Left ventricle myocardium inferior (tissue), 1 donor: ENCODE measurements at places on chromosomes 7 and 10.

GRCh38 chr10:117410557-117410956 lies 35.3 kb upstream of the PDZD8 start:
- DNase-seq, result no peak

GRCh38 chr7:22417349-22417748 lies 60.4 kb upstream of the RAPGEF5 start:
- no peak for DNase-seq

DNA sequence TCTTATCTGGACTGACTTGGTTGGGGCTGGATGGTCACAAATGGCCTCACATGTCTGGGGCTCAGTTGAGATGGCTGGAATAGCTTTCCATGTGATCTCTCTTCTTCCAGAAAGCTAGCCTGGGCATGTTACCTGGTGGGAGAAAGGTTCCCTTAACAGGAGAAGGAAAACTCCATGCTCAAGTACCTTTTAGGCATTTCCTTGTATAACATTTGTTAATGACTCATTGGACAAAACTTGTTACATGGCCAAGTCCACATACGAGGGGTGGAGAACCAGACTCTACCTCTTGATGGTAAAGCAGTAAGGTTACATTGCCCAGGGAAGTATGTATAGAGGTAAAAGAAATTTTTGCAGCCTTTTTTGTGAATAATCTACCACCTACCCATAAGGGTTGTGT lies 826.4 kb downstream of the LRMDA start:
- no peak for DNase-seq

GRCh38 chr7:85102813-85103350 lies 84.0 kb downstream of the SEMA3D start:
- DNase-seq, result no peak

DNA sequence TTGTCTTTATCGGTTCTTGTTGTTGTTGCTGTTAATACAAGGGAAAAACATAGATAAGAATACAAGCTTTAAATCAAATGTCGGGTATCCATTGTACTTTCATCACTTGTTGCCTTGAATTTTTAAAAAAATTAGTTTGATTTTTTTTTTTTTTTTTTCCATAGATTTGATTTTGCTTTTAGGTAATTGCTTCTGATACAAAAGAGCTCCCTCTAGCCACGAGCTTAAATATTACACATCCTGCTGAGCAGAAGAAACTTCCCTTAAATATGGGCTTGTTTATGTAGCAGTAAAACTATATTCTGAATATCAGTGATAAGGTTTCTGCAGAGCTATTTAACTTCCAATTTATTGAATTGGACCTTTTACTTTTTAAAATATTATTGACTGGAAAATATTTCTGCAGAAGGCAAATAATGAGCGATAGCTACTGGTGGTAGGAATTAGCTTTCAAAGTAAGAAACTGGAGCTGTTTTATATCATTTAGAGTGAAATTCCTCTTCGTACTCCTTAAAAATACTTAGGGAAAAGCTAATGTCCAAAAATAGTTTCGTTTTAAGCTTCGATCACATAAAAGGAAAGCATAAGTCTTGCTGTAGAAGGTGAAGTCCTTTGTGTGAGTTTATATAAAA lies 216.9 kb downstream of the POLR1F start:
- no peak for DNase-seq

DNA sequence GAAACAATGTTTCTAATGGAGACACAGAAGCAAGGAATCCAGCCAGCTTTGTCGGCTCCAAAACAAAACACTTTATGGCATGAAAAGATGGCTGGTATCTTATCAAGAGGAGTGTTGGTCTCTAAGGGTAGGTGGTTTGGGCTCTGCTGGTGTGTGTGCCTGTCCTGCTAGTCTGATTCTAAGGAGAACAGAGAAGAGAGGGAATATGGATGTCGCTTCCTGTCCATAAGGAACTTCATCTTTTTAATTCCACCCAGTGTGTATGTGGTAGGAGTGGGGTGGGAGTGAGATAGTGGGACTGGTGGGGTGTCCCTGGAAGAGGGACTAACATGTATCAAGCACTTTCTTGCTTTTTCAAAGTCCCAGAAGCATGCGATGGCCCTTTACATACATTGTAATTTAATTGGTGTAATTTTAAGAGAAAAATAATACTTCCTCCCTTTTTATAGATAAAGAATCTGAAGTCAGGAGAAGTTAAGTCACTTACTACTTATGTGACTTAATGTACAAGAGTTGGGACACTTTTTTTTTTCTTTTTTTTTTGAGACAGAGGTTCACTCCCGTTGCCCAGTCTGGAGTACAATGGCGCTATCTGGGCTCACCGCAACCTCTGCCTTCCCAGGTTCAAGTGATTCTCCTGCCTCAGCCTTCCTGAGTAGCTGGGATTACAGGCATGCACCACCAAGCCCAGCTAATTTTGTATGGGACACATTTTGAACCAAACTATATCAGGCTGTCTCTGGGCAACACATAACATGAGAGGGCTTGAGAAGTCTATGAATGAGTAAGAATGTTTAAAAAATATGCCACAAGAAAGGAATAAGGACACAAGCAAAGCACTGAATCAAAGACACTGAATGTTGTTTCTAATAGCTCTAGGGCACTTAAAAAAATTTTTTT lies 18.8 kb downstream of the NT5C3A start:
- no peak for DNase-seq

DNA sequence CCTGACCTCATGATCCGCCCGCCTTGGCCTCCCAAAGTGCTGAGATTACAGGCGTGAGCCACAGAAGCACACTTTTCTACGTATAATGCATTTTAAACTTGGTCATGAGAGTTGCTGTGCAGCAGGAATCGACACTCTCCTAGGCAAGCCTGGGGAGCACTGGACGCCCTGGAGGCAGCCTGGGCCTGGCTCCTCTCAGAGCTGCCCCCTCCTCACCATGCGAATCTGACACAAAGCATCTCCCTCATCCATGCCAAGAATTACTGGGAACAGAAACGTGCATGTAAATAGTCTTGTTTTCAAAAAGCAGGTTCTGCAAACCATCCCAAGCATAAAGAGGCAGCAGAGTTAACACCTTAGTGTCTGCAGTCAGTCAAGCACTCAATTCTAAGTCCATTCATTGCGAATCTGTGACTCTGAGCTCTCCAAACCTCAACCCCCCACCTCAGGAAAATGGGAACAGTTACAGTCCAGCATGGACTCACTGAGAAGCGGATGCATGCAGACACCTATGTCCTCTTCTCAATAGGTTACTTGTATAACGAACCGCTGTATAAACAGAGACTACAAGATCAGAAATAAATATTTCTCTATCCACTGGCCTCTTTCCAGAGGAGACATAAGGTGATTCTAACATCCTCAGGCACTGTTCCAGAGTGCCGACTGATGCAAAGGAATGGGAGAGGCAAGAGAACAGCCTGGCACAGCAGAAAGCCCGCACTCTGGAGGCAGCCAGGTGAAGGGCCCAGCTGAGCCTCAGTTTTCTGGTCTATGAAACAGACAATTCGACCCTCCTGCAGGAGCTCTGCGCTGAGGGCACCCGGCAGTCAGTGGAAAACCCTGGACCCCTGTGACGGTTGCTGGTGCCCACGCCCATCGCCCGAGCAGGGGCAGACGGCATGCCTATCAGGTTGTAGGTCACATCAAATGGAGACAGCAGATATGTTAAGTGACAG lies 68.9 kb downstream of the MAD1L1 start:
- no peak for DNase-seq

- no peak for DNase-seq
Observed at GRCh38 chr10:9885761-9886160, 1131.9 kb upstream of the CELF2 start.

DNA sequence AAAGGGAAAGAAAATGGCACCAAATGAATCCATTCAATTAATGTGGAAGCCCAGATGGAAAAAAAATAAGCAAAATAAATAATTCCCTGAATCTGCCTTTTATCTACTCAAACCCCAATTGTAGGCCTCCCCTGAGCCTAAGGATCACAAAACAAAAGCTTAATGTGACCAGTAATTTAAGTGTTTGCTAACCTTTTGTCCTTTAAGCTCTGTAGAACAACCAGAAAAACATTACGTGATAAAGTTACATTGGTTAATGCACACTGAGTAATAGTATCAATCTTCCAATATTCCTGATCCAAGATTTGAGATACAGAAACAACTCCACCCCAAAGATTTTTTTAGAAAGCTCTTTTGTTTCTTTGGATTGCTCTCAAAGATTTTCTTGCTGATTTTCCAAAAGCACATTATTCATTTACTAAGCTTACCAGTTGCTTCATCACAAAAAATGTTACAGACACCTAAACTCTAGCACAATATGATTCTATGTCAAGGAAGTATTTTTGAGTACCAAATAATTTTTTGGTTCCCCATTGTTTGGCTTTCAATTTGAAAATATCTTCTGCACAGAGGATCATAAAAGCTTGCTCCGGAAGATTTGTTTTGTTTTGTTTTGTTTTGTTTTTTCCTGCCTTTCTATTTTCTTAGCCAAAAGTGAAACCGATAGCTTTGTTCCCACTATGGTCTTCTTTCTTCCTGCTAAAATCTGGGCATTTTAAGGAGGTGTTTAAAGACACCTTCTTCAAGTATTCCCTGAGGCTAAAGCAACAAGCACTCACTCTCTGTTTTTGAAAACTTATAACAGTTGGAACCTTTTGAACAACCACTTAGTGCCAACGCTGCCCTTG lies 54.2 kb downstream of the TRIL start:
- DNase-seq, result no peak

DNA sequence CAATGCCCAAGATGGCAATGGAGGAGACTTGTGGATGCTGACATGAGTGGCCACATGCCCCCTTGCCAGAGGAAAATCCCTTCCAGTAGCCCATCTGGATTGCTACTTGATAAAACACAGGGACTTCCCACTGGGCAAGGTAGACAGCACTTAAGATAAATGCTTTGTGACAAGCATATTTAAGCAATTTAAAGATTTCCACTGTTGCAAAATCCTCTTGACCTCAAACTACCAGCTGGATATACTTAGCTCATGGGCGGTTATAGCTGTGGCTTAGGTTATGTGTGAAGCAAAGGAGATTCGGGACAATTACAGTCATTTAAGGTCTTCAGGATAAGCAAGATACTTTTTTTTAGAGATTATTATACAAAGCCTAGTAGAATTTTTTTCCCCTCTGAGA lies 238.1 kb downstream of the BMPER start:
- DNase-seq, result no peak

DNA sequence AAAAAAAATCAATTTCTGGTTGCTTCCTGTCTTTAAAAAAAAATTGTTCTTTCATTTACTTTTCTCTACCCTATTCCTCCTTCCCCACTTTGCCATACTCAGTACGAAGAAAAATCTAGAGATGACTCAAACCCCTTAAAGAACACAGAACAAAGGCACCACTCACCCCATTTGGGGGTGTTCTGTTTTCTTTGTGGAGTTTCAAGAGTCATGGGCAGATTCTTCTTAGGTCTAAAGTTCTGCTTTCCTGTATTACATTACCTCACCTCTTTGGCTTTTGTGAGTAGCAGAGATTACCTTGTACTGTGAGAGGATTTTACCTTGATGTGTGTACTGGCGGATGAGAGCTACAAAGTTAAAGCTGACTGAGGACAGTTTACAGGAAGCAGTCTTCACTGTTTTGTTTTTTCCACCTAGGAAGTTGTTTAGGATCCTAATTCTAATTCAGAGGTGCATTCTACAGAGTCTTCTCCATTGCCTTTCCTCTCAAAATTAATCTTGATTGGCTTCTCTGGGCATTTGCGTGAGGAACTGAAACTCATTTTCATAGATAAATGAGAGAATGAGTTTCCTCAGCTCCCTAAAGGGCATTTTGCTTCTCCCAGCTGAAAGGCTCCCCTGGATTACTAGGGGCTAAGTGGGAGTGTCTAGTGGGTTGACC lies 20.7 kb downstream of the AVL9 start:
- DNase-seq, result no peak

DNA sequence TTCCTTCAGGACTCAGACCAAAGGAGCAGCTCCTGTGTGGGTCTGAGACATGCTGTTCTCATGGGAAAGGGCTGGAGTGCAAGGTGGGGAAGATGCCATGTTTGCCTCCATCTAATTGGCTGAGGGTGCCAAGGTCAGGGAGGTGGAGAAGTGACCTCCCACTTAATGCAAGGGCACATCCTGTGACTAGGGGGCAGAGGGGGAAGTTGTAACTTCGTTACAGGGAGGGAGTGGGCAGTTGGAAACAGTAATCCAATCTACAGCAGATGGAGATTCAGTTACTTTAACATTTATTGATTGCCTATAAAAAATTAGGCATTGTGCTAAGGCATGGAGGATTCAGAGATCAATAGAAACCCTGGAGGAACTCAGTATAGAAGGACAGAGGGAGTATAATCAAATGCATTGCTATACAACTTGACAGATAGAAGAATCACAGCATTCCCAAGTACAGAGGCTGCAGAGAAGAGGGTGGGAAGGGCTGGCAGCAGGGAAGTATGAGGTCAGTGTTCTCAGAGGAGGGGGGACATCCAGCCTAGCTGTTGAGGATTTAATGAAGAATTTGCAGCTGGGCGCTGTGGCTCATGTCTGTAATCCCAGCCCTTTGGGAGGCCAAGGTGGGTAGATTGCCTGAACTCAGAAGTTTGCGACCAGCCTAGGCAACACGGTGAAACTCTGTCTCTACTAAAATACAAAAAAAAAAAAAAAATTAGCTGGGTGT lies 75.9 kb downstream of the CCNY start:
- no peak for DNase-seq

GRCh38 chr7:23539494-23539907 lies 7.7 kb upstream of the TRA2A start:
- DNase-seq, result no peak

DNA sequence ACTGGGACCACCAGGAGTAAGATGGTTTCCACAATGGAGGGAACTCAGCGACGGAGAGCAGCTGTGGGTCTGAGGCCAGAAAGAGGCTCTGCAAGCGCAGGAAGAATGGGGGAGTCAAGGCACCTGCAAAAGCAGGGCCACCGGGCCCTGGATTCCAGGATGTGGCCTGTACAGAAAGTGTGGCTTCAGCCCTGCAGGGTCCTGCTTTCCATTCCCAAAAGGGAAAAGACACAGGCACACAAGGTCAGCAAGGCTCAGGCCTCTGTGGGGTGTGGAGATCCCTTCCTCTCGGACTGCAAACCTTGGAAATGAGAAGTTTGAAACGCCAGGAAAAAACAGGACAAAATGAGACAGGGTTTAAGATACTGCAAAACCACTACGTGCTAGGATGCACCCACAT lies 232.5 kb downstream of the TNS3 start:
- DNase-seq, result no peak

DNA sequence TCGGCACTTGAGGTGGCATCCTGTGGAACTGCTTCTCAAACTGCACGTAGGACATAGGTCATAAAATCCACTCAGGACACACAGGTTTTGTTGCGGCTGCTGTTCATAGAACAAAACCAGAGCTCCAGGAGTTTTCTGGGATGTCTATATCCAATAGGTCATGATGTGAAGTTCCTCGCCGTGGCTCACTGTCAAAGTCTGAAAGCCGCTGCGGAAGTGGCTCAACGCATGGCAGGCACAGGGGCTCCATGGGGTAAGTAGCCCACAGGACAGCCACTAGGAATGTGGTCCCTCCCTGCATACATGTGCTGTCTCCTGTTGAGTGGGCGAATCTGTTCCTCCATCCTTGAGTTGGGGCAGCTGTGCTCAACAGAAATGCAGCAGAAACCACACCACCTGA lies 72.2 kb downstream of the PRKAG2 start:
- no peak for DNase-seq
